ENCODE measurements at places on chromosomes 5 and 9.

GRCh38 chr5:78644741-78645300, 3.8 kb downstream of the LHFPL2 start:
- no peak for DNase-seq

- peak; percentile 63 for DNase-seq
Observed at GRCh38 chr9:6711403-6711802, 46.4 kb upstream of the KDM4C start.

- peak; percentile 95 for DNase-seq
Observed at GRCh38 chr5:142548739-142549275, 137.1 kb downstream of the FGF1 start.

DNA sequence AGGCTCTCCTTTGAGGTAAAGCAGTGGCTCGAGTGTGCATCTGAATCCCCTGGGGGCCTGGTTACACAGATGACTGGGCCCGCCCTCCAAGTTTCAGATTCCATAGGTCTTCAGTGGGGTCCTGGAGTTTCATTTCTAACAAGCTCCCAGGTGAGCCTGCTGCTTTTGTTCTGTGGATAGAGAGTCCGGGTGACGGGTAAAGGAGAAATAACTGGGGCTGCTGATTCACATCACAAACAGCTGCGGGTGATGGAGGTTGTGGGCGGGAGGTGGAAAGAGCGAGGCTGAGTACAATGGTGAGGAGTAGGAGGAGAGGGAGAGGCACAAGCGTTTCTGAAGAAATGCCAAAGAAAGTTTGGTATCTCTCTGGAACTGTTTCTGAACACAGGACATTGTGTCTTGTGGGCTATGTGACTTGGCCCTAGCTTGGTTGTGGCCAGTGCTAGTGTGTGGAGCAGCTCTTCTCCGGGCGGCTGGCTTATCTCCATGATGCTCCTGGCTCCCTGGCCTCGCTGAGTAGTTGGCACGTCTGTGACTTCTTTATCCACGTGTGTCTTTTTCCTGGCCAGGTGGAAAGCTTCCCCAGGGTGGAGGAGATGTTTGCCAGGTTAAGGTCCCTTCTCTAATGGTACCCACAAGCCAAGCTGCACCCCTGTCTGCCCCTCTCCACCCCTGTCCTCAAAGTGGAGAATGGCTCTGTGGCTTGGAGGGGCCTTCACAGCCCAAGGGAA, 61.7 kb downstream of the HSPA4 start:
- DNase-seq, result peak; percentile 72

DNA sequence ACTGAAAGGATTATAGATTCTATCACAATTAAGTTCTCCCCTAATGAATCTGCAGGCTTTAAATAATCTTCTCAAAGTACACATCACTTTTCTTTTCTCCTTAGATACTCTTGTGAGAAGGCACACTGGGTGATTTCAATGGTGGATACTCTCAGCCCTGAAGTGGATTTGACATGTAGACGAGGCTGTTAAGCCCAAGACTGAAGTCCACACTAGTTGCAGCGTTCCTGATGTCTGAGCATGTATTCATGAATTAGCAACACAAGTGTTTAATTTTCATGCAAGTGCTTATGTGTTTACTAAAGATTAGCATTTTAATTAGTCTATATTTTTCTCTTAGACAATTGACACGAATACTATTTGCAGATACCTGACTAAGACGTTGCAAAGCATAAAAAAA, 218.9 kb downstream of the TMEM161B start:
- DNase-seq, result no peak

DNA sequence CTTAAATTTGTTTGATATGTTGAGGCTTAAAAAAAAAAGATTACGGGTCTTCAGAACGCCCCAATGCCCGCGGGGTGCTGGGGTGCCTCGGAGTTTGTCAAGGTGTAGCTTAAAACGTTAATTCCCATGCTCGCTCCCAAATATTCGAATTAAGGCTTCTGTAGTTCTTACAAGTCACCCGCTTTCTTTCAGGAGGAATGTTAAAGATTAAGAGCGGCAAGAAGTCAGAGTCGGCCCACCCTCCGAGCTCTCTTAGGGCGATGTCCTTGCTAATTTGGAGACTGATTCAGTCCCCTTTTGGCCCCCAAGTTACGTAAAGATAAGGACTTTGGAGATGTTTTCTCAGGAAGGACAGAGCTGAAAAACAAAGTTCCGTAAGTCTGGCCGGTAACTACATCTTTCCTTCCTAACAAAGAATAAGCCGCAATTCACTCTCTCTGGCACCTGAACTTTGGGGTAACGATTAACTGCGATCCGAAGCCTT, 746 bp upstream of the NPM1 start:
- DNase-seq, result no peak

GRCh38 chr5:82570-82969, 9.4 kb upstream of the PLEKHG4B start:
- no peak for DNase-seq

DNA sequence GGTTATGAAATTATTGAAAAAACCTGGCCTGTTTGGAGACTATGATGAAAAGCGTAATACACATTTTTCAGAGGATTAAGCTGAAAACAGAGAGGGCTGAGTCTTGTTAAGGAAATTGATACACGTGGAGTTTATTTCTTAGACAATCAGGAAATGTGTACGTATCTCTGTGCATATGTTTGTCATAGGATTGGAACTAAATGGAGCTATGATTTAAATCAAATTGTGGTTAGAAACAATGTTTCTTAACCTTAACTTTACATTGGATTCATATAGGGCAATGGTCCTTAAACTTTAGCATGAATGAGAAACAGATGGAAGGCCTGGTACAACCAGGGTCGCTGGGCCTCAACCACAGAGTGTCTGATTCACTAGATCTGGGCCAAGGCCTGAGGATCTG, 451.6 kb downstream of the CDH18 start:
- no peak for DNase-seq

DNA sequence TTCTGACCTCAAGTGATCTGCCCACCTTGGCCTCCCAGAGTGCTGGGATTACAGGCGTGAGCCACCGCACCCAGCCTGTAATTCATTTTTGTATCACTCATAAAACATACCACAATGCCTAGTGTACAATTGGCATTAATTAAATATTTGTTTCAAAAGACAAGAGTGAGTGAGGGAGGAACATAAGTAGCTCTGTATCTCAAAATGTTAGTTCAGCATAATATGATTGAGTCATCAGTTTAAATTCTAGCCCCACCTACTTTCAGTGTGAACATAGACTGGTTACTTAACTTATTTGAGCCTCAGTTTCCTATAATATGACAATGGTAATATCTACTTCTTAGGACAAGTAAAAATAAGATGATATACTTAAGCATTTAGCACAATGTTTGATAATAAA, 26.9 kb downstream of the INVS start:
- no peak for DNase-seq

GRCh38 chr9:29060041-29060440, 1486.8 kb upstream of the C9orf72 start:
- no peak for DNase-seq

DNA sequence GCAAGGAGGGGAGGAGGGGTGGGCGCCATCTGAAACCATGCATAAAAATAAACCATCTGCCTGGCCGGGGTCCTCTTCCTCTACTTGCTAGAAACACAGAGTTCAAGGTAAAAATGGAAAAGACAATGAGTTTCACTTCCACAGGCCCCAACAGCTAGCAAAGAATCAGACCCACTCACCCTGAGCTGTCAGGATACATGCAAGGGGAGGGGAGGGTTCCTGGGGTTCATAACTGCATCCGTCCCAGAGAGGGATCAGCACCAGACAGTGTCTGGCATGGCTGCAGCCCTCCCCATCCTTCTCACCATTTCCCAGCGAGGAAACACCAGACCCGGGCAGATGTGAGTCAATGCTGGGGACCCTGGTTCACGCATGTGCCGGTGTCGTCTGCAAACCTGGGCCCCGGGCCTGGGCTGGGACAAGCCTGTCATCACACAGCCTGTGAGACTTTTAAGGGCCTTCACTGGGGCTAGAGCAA, 55.4 kb downstream of the SEMA4D start:
- no peak for DNase-seq

- DNase-seq, result peak; percentile 95
Observed at GRCh38 chr5:54743997-54744788, 226.6 kb downstream of the SNX18 start.

DNA sequence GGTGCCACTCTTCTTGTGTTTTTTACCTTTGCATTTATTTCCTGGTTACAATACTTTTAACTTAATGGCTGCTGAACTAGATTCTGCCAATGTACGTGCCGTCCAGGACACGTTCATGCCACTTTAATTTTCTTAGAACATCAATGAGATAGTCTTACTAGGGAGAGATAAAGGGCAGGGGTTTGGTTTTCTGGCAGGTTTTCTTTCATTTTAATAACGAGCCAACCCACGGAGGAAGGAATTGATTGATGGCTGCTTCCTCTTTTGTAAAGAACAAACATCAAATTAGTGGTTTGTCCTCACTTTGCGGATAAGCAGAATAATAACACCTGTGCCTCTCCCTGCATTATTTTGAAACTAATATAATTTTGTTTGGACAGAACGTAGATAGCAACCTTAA, 135.7 kb downstream of the DOCK8 start:
- DNase-seq, result no peak

DNA sequence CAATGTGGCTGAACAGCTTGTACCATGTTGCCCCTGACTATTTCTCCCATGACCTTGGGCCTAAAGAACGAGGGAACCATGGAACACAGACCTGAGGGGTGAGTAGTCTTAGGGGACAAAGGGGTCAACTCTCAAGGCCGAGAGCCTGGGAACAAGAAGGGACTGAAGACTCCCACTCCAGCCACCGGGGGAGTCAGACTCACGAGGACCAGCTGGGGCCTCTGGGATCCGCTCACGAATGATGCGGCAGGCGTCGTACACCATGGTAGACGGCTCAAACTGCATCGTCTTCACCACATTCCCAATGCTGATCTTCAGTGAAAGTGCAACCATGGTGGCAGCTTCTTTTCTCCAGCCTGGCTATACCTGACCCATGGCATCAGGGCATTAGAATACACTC, 6.6 kb downstream of the TLN1 start:
- peak; percentile 5 for DNase-seq

- no peak for DNase-seq
Observed at GRCh38 chr5:68739752-68740151, 354.1 kb upstream of the SLC30A5 start.

DNA sequence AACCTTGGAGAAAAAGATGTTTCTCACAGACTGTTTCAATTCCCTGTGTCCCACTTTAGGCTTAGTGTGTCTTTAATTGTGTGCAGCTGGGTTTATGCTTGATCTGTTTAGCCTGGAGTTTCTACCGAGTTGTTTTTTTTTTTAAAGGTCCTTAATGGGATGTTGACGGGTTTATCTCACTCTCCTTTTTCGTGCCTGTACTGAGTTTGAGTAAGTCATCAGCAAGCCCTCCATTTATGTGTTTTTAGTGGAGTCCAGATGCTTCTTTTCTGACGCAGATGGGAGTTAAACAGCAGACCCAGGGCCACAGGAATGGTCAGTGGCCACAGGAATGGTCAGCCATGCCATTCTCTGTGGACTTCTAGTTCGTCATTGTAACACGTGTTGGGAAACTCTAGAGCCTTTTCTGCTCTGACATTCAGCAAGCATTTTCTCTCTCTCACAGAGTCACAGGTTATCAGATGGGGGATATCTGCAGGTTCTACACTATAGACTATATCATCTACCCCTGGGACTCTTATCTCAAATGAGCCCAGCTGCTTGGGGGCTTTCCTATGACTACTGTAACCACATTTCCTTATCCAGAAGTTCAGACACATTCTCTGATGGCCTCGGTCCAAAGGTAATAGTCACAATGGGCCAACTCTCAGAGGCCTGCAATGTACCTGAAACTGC, 190.5 kb downstream of the TTLL11 start:
- DNase-seq, result peak; percentile 92

DNA sequence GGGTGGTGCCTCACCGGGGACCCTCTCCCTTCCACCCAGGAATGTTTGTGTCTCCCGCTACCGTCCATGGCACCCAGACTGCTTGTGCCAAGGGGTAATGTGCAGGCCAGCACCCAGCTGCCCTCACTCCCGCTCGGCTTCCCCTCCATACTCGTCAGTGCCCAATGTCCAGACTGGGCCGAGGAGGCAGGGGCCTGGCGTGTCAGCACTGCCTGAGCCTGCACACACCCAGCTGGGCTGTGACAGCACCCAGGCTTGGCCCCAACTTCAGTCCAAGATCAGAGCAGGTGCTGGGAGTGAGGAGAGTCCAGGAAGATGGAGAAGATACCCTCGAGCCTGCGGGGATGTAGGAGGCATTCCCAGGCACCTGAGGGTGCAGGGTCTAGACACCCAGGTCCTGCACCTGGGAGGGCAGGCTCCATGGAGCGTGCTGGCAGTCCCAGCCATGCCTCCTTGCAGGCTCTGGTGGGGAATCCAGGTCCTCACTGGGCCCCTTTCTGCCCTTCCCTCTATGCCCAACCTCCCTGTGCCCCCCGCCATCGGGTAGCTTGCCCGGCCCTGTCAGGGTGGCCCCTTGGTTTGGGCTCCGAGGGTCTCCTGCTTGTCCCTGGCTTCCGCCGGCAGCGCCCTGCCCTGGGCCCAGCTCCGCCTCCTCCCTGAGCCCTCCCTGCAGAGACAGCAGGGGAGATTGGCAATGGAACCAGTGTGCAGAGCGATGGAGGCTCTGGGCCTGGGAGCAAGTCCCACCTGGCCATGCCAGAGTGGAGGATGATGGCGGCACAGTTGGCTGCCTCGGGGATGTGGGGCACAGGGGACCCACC, 250.8 kb upstream of the EDIL3 start:
- DNase-seq, result no peak

- DNase-seq, result peak; percentile 90
Observed at GRCh38 chr5:95631255-95631958, 11.5 kb downstream of the GPR150 start.

- peak; percentile 26 for DNase-seq
Observed at GRCh38 chr9:89022902-89023301, 31.6 kb downstream of the S1PR3 start.

- DNase-seq, result no peak
Observed at GRCh38 chr5:130874861-130875417, 290.1 kb downstream of the HINT1 start.

- no peak for DNase-seq
Observed at GRCh38 chr9:99405359-99405758, 183.3 kb downstream of the SEC61B start.

DNA sequence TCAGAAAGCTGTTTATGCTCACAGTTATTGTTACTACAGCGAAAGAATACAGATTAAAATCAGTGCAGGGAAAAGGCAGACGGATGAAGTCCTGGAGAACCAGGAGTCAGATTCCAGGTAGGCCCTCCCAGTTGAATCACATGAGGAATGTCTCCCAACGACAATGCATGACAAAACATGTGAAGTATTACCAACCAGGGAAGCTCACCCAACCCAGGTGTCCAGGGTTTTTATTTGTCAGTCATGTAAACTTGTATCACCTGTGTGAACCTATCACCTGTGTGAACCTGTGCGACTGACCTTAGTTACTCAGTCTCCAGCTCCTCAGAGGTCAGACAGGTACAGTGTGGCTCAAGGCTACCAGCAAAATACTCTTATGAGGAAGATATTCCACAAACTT, 63.9 kb downstream of the KIAA1958 start:
- DNase-seq, result no peak

- DNase-seq, result no peak
Observed at GRCh38 chr5:93782978-93783377, 41.6 kb upstream of the POU5F2 start.

GRCh38 chr5:170151097-170151831, 45.6 kb downstream of the FOXI1 start:
- peak; percentile 15 for DNase-seq

- DNase-seq, result no peak
Observed at GRCh38 chr9:136058801-136059302, 36.2 kb downstream of the NACC2 start.
